ENCODE measurements at places on chromosomes 3 and 15. TPM values are rescaled to one million over a fixed set of nuclear protein-coding genes. Genes with fewer than 3 reads are reported as not detected.

GRCh38 chr15:67101911-67102598 is 36.7 kb downstream of the SMAD3 start:
- DNase-seq: no peak

GRCh38 chr3:97793420-97794019 is 28.3 kb upstream of the CRYBG3 start:
- peak; percentile 90 for DNase-seq

- no peak for DNase-seq
Measured at GRCh38 chr3:7461202-7461825, 600.4 kb downstream of the GRM7 start.

DNA sequence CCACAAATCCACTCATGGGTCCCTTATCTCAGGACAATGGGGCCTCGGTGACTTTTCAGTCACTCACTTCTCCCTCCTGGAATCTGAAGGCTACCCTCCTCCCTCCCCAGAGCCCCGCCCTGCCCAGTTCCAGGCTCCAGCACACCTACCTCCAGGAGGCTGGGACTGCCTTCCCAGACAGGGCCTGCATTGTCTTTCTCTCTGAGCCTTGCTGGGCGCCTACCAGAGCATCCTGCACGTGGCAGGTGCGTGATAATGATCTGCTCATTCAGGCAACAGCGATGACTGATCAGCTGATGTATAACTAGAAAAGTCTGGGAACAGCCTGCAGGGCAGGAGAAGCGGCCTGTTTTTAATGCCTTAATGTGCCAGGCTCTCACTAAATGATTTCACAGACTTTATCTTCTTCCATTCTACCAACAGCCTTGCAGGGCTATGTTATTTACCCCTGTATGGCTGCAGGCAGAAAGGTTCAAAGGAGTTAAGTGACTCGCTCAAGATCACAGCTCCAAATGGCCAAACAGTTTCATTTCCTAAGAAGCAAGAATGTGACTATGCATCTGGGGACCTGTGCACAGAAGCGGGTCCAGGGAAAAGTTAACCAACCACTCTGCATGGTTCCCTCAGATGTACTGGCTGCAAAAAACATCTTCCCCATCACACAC is 6.3 kb downstream of the ADAMTS17 start:
- DNase-seq: no peak

GRCh38 chr3:45647148-45647619 is 42.0 kb upstream of the SACM1L start:
- DNase-seq: no peak

- peak; percentile 55 for DNase-seq
Measured at GRCh38 chr15:51266656-51267050, 71.7 kb downstream of the CYP19A1 start.

DNA sequence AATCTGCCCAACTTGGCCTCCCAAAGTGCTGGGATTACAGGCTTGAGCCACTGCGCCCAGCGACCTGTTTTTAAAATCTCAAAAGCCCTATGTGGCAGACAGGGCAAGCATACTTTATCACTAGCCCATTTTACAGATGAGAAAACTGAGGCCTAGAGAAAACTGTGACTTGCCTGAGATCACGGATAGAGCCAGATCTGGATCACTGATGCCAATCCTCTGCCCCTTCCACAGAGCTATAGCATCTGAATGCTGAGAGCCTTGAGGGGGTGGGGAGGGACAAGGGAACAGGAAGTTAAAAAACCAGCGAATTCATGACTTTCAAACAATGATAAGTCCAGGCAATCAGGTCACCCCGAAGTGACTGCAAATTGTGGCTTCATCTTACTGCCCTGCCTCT is 7.3 kb downstream of the ANKRD63 start:
- no peak for DNase-seq

GRCh38 chr15:92023965-92024364 is 170.5 kb downstream of the SLCO3A1 start:
- DNase-seq: no peak

- DNase-seq: no peak
Measured at GRCh38 chr15:61381501-61381900, 152.4 kb upstream of the RORA start.

DNA sequence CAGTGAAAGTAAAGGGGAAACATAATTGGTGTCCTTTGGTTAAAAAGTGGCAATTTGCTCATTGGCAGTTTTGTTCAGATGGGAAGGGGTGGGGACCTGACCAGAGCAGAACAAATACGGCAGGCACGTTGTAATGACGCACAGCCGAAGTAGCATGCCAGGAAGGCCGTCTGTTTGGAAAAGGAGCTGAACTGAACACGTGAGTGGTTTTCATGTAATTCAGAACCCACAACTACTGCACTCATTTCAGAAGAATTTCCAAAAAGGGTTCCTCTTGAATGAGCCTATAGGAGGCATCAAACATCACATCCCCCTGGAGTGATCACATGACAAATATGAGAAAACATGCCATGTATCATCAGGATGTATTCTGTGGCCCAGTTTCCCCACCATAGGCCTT is 42.9 kb upstream of the LMCD1 start:
- DNase-seq: no peak

GRCh38 chr15:35834866-35835265 is 288.9 kb upstream of the DPH6 start:
- DNase-seq: peak; percentile 24

- DNase-seq: peak; percentile 91
Measured at GRCh38 chr3:64301476-64301875, 76.2 kb upstream of the PRICKLE2 start.

DNA sequence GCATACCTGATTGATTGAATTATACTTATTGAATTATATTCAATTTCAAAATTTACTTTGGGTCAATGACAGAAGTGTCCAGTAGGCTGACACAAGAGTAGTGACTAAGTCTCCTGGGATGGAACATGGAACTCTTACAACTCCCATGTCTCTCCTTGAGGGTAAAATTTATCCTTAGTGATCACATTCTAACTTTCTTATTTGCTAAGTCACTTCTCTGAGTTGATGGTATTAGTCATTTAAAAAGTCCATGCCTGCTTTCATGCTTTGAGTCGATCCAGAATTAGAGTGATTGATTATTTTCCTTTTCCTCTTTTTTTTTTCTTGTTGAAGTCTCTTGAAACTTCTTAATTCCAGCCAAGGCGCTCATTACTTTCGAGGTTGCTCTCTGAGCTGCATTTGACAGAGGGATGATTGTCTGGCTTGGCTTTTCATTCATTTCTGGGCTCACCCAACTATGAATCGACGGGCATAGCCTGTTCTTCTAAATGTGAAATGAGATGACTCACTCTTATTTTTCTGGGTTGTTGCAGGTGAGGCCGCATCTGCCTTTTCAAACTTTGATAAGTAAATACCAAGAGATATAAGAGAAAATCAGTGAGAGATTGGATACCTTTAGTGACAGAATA is 34.9 kb downstream of the LRRC3B start:
- no peak for DNase-seq

DNA sequence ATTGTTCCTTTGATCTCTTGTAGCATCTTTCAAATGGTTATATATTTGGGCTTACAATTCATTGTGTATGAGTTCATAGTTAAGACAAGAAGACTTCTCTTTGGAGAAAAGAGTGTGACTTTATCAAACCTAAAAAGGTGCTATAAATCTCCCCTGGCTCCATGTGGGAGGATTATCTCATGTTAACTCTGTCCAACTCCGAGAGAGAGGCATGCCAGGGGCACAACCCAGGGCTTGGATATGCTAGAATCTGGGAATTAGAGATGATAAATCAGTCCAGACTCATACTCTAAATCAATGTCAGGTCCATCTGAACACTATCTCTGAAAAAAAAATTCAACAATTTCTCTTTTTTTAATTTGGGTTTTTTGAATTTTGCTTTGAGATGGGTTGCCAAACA is 462.8 kb downstream of the TUSC7 start:
- DNase-seq: no peak

GRCh38 chr3:73228000-73228399 is 166.5 kb downstream of the EBLN2 start:
- DNase-seq: no peak

GRCh38 chr15:61509327-61509840 is 280.3 kb upstream of the RORA start:
- no peak for DNase-seq

DNA sequence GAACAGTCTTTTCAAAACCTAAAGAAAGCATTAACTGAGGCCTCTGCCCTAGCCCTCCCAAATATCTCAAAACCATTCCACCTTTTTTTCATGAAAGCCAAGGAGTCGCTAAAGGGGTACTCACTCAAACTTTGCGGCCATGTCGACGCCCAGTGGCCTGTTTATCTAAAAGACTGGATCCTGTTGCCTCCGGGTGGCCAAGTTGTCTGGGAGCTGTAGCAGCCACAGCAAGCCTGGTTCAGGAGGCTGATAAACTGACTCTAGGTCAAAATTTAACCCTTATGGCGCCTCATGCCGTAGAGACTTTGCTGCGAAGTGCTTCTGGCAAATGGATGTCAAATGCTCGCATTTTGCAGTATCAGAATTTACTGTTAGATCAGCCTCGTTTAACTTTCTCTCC is 39.5 kb downstream of the ZBTB11 start:
- DNase-seq: no peak

- no peak for DNase-seq
Measured at GRCh38 chr3:116977441-116977840, 267.9 kb downstream of the TUSC7 start.

DNA sequence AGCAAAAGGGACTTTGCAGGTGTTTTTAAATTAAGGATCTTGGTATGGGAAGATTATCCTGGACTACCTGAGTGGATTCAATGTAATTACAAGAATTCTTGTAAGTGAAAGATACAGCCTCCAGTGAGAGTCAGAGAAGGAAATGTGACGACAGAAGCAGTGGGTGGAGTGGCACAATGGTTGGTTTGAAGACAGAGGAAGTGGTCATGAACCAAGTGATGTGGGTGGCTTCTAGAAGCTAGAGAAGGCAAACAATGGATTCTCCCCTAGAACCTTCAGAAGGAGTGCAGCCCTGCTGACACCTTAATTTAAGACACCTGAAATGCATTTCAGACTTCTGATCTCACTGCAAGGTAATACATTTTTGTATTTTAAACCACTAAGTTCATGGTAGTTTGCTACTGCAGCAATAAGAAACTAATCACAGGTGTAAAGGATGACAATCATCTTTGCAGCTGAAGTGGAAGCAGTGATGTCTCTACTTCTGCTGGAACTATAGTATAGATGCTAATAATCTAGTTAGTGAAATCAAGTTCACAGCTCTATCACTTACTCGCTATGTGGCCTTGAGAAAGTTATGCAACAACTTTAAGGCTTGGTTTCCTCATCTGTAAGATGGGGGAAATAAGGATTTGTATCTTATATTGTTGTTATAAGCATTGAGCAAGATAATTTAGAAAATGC is 403.4 kb upstream of the SUCLG2 start:
- DNase-seq: no peak

DNA sequence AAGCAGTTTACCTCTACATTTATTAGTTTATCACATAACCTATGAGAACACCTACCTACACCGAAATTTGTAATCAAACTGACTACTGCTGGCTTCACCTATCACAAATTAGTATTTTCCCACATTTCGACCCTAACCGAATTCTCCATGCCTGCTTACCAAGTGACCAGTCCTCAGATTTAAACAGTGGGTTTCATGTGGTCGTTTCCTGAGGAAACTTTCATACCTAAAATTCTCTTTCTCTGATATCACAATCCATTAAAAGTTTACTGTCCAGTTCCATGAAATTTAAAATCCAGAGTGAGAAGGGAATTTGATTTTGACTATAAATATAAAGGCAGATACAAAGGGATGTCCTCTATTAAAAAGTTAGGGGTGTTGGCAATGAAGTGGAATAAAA is 1.9 kb downstream of the PLOD2 start:
- no peak for DNase-seq

- peak; percentile 43 for DNase-seq
Measured at GRCh38 chr15:48559285-48559684, 86.2 kb downstream of the FBN1 start.

- DNase-seq: peak; percentile 44
Measured at GRCh38 chr15:39171944-39172368, 408.9 kb upstream of the THBS1 start.

DNA sequence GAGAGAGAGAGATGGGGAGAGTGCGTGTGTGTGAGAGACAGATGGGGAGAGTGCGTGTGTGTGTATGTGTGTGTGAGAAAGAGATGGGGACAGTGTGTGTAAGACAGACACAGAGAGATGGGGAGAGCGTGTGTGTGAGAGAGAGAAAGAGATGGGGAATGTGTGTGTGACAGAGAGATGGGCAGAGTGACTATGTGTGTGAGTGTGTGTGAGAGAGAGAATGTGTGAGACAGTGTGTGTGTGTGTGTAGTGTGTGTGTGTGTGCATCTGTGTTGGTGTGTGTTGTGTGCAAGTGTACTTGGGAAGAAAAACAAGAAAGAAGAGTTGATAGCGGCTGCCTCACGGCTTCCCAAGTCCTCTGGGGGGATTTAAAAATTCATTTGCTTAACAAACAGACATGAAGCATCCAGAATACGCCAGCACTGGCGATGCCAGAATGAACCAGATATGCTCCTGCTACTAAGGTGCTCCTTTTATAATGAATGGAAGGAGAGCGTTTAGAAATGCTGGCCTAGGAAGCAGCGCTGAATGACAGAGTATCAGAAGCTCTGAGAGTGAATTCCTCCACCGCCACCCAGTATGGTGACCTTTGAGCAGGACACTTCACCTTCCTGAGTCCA is 186.1 kb upstream of the TSC22D2 start:
- peak; percentile 69 for DNase-seq

DNA sequence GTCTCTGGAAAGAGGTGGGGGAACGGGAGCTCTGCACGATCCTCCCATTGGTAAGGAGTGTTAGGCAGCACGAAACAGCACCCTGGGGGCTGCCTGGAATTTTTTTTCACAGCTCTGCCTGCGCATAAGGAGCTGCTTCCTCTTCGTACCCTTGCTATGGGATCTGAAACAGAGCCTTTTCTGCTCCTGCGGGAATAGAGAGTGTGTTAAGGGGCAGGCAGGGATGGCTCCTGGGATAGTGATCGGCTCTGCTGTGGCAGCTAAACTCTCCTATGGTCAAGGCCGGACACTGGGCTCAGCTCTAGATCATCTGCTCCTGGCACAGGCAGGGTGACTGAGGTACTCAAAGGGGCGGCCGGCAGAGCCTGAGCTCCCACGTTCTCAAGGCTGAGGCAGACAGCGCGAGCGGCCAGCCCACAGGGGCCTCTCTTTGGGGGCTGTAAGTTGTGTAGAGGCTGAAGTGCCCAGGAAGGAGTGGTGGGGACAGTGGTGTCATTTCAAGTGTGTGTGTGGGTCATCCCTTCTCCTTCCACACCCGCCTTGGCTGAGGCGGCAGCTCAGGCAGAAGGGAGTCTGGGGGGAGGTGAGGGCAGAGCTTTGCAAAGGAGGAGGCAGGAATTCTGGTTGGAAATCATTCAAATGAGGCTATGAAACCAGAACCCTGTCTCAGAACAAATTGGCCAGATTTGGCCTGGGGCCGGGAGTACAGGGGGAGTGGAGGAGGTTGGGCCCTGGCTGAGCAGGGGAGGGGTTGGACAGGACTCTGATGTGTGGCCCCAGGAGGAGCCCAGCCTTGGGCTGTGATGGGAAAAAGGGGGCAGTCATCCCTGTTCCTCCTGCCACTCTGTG is 31.0 kb downstream of the EPHB3 start:
- no peak for DNase-seq

GRCh38 chr15:56732886-56733135 is 498 bp downstream of the ZNF280D start:
- DNase-seq: no peak

GOLIM4 gene
- 63.2 TPM for polyA plus RNA-seq

MASP1 gene
- 54.8 TPM for polyA plus RNA-seq

KBTBD13 gene
- not detected for polyA plus RNA-seq

COMMD2 gene
- 49.4 TPM for polyA plus RNA-seq

FAM240A gene
- not detected for polyA plus RNA-seq

HPS3 gene
- 28.5 TPM for polyA plus RNA-seq

VGLL3 gene
- polyA plus RNA-seq: 2.8 TPM

CX3CR1 gene
- polyA plus RNA-seq: 43.2 TPM

ACAD9 gene
- 44.7 TPM for polyA plus RNA-seq

SLC22A13 gene
- polyA plus RNA-seq: 0.42 TPM

SELENOT gene
- polyA plus RNA-seq: 168 TPM
